AML-193 (cell line): ENCODE measurements at places on chromosomes 12 and 14.

GRCh38 chr14:106788534-106788933, 1262.2 kb downstream of the TMEM121 start:
- no peak for DNase-seq

DNA sequence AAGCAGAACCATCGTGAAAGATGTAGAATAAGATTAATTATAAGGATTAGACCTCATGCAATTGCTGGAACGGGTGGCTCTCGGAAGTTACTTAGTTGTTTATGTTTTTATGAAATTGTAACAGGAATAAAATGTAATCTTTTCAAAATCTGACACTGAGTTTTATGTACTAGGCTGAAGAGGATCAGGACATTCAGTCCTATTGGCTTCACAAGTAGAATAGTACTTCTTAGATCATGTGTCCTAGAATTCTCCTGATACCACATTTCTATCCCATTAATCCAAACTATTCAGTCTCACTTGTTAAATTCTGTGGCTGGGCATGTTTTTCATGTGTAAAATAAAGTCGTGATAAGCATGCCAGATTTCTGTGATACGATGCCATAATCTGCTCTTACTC, 423.5 kb upstream of the OR4E1 start:
- DNase-seq = no peak

DNA sequence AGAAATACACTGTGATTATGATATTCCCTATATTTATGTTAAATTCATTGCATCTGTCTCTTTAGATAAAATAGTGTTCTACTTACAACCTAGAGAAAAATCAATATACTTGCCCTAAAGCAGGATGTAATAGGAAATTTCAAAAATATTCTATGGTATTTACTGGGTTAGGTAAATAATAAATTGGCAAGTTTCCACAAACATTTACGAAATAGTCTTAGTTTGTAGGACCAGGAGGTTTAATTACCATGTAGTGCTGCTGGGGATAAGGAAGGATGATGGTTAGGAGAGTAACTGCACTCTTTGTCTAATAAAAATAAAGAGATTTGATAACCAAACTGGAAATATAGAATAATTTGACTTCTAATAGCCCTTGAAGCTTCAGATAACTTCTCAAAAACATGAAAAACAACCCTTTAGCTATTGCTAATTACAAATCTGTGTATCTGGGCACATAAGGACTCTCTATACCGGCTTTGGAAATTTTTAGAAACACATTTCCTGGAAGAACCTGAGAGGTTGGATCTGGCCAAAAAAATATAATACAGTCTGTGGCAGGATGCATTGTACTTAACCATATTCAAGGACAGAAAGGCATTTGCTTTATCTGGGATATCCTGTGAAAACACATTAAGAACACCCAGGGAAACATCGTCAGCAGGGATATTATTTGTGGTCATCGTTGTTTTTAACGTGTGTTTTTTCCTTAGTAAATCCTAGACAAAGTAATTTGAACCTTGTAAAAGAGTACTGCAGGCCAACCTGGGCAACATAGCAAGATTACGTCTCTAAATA, 36.7 kb upstream of the TMCC3 start:
- DNase-seq = no peak

DNA sequence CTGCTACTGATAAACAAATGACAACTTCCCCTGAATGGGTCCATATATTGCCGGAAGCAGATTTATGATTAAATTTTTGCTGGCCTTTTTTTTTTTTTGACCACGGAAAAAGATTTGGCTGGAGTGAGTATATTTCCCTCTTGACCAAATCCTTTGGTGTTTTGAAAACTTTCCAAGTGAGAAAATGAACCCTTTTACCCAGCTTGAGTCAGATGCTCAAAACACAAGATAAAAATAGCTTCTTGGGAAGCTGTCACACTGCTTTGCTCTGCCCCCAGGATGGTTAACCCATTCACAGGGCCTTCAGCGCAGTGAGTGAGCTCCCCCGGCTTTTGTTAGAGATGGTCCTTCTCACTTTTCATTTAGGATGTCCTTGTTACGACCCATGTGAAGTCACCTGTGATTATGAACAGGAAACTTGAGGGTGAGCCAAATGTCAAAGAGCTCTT, 224.3 kb downstream of the PELI2 start:
- no peak for DNase-seq

DNA sequence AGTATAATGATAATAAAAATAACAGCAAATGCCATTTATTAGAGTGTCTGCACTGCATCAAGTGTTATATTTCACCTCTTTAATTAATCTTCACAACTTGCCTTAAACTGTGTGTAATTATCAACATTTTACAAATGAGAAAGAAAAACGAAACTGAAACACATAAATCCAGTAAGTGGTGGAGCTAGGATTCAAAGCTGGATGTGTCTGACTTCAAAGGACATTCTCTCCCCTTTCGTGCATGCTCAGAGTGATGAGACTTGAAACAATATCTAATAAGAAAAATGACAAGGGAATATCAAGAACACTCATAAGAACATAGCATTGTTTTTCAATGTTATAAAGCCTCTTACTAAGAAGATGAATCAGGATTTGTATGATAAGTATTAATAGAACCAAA, 78.8 kb downstream of the DUSP6 start:
- no peak for DNase-seq

GRCh38 chr12:116465407-116465806, 93.8 kb upstream of the MAP1LC3B2 start:
- DNase-seq = no peak

DNA sequence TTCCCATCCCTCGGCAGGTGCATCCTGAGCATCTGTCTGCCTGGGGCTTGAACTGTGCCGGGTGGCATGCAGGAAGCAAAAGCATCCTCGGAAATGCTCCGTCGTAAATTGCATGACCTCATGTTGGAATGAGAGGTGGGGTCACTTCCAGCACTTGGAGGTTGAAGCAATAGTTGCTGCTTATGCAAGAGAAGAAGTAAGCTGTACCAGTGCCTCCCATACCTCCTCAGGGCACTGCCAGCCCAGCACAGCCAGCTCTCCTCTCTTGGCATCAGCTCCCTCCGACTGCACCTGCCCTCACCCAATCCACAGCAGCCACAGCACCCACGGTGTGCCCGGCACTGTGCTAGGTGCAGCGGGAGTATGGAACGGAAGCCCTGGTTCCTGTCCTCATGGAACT, 11.5 kb downstream of the TEAD4 start:
- DNase-seq = no peak

GRCh38 chr14:101707068-101707842, 54.3 kb upstream of the PPP2R5C start:
- peak; percentile 85 for DNase-seq

DNA sequence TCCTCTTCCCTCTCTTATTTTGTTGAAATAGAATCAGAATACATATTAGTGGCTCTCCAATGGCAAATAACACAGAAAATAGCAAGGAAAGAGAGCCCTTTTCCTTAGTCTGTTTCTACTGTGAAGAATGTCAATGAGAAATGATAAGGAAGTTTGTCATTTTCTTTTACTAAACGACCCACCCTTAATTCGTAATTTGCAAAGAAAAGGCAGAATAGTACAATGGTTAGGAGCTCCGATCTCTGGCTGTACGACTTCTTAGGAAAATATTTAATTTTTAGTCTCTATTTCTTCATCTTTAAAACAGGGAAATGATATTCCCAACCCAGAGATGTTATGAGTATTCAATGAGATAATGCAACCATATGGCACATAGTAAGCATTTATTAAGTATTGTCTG, 6.0 kb downstream of the PAX9 start:
- DNase-seq = no peak

DNA sequence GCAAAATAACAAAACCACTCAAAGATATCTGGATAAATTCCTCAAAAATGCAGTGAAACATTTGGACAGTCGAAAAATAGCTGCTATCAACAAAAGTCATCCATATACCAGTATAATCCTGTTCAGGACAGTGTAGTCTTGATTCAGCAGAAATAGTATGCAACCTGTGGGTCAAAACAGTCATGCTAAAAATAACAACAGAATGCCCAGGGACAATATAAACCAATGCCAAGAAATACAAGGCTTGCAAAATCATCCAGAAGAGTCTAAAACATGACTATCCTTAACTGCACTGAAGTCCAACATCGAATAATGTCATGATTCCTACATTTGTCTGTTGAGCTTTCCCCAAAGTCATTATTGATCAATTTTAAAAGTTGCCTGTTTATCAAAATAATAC, 425.9 kb downstream of the FSCB start:
- no peak for DNase-seq

DNA sequence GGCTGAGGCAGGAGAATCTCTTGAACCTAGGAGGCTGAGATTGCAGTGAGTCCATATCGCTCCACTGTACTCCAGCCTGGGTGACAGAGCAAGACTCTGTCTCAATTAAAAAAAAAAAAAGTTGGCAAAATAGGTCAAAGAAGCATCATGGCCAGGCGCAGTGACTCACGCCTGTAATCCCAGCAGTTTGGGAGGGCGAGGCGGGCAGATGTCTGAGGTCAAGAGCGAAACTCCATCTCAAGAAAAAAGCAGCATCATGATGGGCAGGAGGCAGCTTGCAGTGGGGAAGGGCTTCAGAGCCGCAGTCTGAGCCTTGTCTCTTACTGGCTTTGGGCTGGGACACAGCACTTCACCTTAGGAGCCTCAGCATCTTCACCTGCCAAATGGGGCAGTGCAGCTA, 21.4 kb downstream of the TEAD4 start:
- DNase-seq = no peak

- no peak for DNase-seq
These were observed 24.0 kb upstream of the ESRRB start for GRCh38 chr14:76351941-76352340.

- DNase-seq = no peak
These were observed 6.1 kb downstream of the RAPGEF3 start for GRCh38 chr12:47752552-47752951.

DNA sequence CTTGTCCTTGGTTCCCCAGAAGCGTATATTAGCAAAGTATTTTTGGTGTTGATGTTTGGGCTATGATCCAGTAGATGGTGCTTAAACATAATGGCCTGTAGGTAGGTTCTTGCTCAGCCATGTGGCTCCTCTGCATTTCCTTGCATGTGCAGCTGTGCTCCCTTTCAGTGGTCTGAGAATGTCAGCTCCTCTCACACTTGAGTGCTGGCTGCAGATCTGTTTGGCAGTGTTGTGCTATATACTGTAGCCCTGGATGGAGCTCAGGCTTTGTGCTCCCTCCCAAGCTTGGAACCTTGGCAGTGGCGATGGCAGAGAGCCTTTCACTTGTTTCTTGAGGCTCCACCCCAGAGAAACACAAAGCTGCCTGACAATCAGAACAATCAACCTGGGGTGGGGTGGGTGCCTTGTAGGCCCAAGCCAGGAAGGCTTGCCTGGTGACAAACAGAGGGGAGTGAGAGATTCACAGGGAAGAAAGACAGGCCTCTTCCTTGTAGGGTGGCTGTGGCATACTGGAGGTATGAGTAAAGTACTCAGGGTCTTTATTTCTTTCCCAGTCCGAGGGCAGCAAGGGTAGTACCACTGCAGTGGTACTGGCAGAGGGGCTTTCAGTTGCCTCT, 255.3 kb downstream of the RAD51B start:
- no peak for DNase-seq

GRCh38 chr12:127501916-127502315, 765.1 kb upstream of the TMEM132C start:
- no peak for DNase-seq

DNA sequence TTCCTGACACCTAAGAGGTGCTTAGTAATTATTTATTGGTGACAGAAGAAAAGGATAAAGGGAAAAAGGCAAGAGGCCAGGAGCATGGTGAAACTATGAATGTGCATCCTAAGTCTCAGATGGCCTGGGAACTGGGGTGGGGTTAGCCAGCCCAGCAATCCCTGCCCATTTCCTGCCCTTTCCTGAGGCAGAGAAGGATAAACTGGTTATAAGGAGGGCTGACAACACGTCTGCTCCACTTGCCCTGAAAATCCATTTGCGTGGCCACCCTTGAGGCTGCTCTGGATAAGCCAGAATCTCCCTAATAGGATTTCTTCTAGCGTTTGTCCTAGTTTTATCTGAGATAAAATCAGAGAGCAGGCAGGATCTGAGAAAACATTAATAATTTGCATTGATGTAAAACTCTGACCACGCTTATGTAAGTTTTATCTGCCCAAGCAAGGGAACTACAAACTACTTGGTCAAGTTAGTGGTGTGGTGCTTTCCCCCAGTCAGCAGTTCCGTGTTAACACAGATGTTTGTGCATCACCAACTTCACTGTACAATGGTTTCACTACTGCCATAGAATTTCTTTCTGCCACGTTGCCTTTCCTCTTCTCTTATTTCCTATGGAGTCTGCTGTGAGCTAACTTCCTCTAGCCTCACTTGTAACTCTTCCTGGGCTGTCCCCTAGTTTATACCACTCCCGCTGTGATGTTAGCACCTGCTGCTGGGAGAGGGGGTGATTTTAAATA, 392.7 kb downstream of the RPS29 start:
- DNase-seq = no peak

DNA sequence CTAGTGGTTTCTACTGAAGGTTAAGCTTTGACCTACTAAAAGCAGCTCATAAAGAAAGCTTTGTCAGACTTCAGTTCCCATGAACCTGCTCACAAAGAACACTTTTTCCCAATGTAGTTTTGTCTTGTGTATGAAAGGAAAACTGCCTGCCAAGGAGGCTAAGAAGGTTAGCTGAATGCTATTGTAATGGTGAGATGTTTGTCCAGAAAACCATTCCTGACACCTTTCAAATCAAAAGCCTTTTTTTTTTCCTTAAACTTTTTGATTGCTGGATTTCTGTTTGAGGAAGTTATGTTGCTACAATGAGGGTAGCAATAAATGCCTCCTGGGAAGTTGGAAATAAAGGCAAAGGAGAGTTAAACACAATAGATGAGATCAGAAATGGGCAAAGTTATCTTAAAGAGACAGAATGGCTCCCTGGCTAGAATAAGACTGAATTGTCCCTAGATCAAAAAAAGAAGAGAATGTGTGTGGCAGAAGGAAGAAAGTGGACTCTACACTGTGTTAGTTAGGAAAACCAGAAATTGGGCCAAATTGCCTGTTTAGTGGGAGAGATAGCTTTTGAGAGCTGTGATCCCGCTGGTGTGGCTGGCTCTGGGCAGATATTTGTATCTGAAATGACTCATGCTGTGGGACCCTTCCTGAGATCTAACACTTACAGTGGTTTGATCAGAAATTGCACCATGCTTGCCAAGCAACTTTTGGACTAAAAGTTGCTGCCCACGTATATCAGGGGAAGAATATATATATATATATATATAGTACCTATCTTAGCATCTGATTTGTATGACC, 27.5 kb downstream of the TECPR2 start:
- no peak for DNase-seq

DNA sequence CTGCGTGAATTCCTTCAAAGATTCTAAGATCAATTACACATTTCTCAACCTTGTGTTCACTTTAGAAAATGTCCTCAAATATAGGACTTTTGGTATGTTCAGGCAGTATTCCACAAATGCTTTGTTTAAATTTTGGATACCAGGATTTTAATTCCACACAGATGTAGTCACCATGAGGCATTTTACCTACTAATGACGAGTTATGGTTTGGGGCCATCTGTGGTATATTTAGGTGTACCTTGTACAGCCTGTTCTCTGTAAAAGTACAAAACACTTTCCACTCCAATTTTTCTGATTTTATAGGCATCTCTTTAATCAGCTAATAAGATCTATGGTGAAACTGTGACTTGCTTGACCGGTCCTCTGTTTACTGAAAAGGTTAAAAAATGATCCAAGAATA, 275.7 kb upstream of the PRICKLE1 start:
- no peak for DNase-seq

- DNase-seq = no peak
These were observed 12.9 kb upstream of the FAM181A start for GRCh38 chr14:93914278-93914677.

GRCh38 chr14:70832561-70833305, 23.4 kb upstream of the MAP3K9 start:
- no peak for DNase-seq
